OCI-M1 (cell line): ENCODE measurements at places on chromosomes 12 and 14.

DNA sequence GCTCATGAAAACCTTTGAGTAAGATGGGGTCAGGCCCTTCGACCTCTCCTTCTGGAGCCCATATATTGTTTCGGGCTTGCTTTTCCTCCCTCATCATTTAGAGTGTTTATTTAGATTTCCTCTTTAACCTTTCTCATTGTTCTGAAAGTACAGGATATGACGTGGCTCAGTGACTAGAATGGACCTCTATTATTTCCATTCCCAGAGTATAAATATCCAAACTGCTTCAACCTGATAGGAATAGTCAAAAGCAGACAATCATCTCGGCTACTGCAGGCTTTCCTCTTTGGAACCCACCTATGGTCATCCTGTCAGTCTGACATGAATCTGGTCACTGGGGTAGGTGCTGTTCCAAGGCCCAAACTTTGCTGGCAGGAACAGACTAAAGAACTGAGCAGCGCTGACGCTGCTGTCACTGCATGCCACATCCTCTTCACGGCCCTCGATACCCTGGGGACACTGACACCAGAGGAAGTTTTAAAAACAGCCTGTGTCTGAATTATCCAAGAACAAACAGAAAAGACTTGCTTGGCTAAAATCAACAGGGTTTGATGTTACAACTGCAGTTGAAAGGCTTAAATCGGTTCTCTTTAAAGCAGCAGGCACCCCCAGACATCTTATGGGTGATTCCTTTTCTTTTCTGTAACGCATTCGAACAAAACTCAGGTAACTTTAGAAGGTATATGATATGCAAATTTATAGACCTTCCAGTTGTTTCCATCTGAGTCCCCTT is 5.0 kb upstream of the DDX47 start:
- no peak for DNase-seq

DNA sequence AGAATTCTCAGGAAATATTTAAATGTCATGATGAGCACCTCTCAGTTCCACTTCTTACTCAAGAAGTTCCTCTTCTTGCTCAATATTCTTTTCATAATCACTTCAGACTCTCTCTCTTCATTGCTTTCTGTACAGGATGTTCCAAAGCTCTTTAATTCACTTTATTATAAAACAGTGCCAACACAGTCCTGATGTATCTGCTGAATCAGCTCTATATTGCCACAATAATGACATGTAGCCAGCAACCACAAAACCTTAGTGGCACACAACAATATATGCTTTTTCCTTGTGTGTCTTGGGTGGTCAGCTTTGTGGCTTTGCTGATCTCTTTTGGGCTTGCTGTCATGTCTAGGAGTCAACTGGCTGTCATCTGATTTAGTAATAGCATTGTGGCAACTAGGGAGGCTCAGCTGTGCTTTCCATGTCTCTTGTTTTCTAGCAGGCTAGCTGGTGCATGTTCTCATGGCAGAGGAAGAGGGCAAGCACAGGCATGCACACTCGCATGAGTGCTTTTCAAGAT is 52.8 kb upstream of the SLC2A13 start:
- DNase-seq: peak; percentile 30

DNA sequence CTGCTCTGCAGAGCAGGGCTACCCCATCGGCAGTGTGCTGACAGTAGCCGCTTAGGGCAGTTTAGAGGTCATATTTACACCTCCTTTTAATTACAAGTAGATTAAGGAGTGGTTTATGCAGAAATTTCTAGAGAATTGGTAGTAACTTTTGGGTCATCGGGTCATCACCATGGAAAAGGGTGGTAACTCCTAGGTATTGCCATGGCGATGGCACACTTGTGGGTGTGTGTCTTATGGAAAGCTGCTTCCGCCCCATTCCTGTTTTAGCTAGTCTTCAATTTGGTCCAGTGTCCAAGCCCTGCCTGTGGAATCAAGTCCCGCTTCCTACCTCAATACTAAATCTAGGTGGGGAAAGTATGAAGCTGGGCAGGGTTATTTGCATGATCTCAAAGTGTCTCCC is 29.5 kb upstream of the ZNF740 start:
- no peak for DNase-seq

GRCh38 chr14:50734950-50735695 is 67.0 kb upstream of the SAV1 start:
- DNase-seq: no peak

DNA sequence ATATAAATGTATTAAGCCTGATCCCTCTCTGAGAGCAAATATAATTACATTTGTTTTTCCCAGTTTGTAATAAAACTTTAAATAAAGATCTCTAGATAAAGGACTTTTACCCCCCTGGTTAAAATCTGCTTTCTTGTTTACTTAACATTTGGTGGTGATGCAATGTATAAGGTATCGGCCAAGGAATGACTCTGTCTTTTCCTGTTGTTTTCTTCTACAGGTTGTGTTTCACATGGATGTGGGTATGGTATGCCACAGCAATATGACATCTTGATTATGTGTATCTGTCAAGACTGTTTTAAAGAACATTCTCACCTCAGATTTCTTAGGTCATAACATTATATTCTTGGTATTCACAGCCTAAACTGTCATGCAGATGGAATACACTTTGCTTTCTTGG is 210.6 kb upstream of the NOVA1 start:
- no peak for DNase-seq

DNA sequence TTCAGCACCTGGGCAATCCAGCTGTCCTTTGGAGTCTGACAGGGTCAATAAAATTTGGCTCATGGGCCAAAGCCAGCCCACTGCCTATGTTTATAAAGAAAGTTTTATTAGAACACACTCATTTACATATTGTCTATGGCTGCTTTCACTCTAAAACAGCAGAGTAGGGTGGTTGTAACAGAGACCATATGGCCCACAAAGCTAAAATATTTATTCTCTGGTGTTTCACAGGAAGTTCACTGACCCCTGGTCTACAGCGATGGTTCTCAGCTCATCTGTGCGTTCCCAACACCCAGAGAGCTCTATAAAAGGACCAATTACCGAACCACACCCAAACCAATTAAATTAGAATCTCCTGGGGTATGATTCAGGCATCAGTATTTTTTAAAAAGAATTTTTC is 37.7 kb upstream of the RTRAF start:
- no peak for DNase-seq

- no peak for DNase-seq
Observed at GRCh38 chr14:22184157-22184829, 404.7 kb downstream of the DAD1 start.

GRCh38 chr14:66507181-66507721 is 696 bp upstream of the GPHN start:
- no peak for DNase-seq

- DNase-seq: no peak
Observed at GRCh38 chr12:131721548-131721947, 10.7 kb downstream of the SFSWAP start.

DNA sequence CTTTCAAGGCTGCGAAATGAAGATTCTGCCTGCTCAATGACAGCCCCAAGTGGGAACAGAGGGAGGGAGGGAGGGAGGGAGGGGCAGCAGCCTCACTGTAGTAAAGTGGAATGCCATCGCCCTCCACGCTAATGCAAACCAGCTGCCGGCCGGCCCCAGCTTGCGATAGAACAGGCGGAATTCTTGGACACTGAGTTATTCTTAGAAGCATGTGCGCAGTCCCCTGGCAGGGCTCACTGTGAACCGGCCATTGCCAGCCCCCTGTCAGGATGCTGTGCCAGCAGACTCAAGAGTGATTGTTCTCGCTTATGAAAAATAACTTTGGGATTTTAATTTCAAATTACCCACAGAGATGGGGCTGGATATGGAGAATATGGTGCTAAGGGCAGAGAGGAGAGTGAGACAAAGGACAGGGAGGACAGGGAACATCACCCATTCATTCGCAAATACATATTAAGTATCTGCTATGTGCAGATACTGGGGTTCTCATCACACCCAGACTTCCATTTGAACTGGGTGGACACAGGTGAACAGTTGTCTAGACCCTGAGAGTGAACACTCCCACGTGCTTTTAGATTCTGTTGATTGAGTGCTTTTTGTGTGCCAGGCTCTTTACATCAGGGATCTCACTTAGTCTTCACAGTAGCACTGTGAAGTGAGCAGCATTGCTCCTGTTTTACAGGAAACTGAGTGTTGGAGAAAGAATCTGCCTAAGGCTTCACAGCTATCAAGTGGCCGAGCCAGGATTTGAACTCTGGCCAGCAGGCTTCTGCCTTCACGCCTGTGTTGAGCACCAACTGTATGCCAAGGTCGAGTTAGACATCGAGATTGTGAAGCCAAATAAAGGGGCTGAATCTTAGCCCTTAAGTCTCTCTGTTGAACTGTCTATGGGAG is 192.9 kb downstream of the C12orf75 start:
- no peak for DNase-seq

DNA sequence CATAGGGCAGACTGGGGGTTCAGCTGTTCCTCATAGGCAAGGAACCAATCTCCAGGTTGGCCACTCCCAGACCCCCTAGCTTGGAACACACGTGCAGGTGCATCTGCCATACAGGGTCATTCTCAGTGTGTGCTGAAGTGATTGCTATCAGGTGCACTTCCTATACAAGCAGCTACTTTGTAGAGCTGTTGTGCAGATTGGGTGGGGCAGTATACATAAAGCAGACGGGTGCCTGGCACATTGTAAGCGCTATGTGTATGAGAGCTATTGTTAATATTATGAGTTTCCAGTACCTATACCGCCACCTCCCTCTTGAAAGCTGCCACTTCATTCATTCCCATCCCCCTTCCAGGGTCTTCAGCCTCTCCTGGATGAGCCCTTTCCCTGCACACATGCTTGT is 17.3 kb downstream of the IRF2BPL start:
- no peak for DNase-seq

DNA sequence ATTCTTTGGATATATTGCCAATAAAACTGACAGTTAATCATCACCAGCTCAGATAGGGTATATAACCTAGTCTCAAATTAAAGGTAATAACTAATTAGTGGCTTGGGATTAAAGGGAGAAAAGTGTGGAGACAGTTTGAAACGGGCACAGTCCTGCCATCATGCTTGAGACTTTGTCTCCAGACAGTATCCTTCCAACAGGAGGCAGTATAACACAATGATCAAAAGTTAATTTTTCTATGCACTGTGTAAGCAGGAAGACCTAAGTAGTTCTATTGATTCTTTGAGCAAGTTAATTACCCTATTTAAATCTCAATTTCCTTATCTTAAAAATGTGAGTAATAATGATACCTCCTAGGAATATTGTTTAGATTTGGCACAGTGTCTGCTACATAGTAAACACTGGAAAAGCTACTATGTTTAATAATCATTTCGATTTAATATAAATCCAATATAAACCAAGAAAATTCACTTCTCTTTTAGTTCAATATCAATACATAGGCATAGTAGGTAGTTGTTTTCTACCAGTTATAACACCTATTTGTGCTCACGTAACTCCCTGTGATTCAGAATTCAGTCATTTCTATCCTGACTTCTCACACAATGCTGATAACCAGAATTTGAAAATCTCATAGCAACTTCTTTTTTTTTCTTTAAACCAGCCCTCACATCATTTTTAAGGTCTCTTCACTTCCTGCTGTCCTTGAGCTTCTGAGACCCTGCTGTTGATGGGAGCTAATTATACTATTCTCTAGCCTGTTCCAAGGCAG is 53.7 kb downstream of the GALNT4 start:
- DNase-seq: peak; percentile 86

GRCh38 chr12:55996715-55997534 is at the start of gene SUOX:
Gene SUOX, plus strand, starts transcription at chr12:55997276. Its CDS starts 4,946 bp downstream, at chr12:56002222.
- DNase-seq: peak; percentile 98

- no peak for DNase-seq
Observed at GRCh38 chr12:50186681-50187080, 19.5 kb upstream of the CERS5 start.

- peak; percentile 61 for DNase-seq
Observed at GRCh38 chr14:102573591-102574046, 18.8 kb upstream of the RCOR1 start.

GRCh38 chr14:81450976-81451375 is 50.9 kb upstream of the STON2 start:
- no peak for DNase-seq

DNA sequence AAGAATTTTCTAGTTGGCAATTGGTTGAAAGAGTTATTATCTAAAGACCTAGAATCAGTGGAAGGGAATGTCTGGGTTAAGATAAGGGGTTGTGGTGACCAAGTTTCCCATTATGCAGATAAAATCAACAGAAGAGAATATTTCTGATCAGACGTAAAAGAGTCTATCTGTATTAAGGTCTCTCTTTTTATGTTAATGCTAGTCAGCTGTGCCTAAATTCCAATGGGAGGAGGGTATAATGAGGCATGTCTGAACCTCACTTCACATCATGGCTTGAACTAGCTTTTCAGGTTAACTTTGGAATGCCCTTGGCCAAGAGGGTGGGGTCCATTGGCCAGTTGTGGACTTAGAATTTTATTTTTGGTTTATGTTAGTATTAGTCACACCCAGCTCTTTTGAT is 34.3 kb upstream of the CHST11 start:
- no peak for DNase-seq

DNA sequence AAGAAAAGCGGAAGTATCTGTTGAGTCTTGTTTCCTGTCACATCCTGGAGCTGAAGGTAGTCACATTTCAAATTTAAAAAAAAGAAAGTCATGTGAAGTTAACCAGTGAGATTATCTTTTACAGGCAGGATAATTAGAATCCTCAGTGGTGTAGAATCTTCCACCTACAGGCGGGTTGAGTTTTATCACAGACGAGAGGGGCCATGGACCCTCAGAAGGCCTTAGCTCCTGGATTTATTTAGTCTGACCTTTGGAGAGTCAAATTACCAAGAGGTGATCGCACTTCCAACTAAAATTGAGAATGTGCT is 13.0 kb upstream of the GNG2 start:
- DNase-seq: no peak

GRCh38 chr12:43112101-43112920 is 439.7 kb downstream of the ADAMTS20 start:
- DNase-seq: peak; percentile 91

DNA sequence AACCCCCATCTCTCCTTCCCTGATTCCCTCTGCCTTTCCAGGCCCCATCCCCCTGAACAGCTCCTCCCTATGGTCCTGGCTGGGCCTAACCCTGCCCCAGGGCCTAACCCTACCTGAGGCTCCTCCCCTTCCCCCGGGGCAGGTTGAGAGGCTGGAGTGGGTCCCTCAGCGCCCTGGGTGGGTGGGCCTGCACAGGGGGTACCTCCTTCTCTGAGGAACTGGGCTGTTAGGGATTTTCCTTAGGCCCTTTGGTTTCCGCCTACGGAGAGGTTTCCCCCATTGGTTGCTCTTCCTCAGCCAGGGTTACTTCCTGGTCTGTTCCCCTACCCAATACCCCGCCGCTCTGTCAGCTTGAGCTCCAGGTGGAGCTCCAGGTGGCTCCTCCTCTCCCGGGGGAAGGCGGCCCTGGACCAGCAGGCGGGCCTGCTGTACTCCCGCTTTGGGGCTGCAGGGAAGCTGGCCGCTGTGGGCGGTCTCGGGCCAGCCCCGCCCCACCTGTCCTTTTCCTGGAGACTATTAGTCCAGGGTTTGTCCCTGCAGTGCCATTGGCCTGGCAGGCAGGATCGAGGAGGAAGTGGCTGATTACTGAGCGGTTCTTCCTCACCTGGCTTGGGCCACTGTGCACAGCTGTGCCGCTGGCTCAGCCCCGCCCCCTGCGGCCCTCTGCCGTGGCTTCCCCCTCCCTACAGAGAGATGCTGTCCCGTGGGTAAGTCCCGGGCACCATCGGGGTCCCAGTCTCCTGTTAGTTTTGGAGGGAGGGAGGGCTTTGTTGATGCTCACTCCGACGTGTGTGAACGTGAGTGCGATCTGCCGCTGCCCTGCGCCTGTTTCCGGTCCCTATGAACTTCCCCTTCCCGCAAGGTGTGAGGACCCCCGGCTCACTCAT is 2.5 kb downstream of the C12orf57 start:
- DNase-seq: no peak

GRCh38 chr12:51405801-51406207 is 14.6 kb upstream of the GALNT6 start:
- no peak for DNase-seq

- peak; percentile 34 for DNase-seq
Observed at GRCh38 chr14:52259434-52259833, 8.1 kb upstream of the PTGDR start.
